Lung microvascular endothelial cell (primary cell): ENCODE measurements at places on chromosomes 11 and 22.

- DNase-seq: no peak
Measured at GRCh38 chr11:69218271-69218682, 62.5 kb downstream of the SMIM38 start.

DNA sequence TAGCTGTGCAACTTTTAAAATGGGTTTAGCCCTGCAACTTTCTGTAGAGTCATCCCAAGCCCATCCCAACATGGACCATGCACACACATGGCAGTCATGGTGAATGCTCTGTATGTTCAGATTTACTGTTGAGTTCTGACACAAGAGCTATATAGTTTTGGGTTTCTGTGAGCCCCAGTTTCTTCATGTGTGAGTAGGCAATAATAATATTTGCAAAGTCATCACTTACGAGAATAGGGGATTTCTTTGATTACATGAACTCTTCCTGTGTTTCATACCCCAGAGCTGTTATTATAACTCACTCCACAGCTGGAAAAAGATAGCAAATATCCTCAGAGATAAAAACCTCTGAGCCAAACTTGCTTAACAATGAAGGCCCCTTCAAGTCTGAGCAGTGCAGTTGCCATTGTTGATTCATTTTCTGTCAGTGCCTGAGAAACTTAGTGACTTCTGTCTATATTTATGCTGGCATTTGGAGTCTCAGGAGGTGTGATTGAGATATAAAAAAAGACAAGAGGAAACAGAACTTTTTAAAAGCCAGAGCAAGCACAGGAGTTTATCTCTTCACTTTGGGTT, 767.9 kb upstream of the API5 start:
- DNase-seq: no peak

- no peak for DNase-seq
Measured at GRCh38 chr22:32682990-32683389, 118.5 kb upstream of the TIMP3 start.

DNA sequence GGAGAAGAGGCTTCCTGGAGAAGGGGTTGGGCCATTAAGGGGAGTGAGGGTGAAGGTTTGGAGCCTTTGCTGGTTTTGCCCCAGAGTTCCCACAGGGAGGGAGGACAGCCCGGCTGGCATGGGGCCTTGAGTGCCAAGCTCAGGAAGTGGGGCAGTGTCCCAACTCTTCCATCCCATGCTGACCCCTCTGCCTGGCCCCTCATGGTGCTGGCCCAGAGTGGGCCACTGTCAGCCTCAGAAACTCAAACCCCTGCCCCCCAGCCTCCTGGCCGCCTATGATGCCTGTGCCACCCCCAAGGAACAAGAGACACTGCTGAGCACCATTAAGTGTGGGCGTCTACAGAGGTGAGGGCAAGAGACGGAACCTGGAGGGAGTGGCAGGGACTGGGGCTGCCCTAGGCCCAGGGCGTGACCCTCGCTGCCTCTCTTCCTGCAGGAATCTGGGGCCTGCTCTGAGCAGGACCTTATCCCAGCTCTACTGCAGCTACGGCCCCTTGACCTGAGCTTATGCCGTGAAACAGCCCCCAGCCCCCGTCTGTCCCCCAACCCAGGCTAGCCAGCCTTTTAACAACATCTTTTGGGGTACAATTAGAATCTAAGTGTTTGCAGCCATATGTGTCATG, 5.4 kb downstream of the MUS81 start:
- DNase-seq: no peak

DNA sequence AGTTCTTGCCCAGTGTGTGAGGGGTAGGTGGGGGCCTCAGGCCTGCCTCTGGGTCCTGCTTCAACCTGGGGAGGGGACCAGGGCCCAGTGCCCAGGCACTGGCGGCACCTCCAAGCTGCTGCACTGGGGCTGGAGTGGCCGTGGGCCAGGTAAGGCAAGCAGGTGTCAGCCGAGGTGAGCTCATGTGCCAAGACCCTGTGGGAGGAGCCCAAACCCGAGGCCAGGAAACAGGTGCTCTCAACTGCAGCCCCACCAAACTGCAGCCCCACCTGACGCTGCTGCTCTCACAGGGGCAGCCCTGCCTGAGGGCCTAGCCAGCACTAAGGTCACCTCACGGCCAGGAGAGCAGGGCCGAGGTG, 18.1 kb upstream of the GNB1L start:
- peak; percentile 1 for DNase-seq

GRCh38 chr11:100675115-100675650, 11.9 kb upstream of the ARHGAP42 start:
- DNase-seq: no peak

DNA sequence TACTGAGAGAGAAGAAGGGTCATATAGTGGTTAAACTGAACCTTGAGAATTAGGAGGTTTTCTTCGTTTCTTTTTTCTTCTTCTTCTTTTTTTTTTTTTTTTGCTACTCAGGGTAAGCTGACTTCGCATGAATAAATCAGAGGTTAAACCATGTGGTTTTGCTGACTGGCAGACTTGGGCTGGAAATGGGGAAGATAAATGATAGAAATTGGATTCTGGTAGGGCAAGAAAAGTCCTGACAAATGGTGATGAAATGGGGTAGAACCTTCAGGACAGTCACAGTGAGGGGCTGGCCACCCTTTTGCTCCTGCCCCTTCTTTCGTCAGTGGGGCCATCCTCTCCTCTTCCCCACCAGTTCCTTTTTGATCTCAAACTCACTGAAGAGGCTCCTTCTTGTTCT, 1.6 kb upstream of the SWAP70 start:
- no peak for DNase-seq
